ENCODE measurements at places on chromosomes 1 and 21.

GRCh38 chr1:46436844-46437243, 42.7 kb downstream of the FAAH start:
- no peak for DNase-seq

- peak; percentile 97 for DNase-seq
Measured at GRCh38 chr1:114803001-114803400, 22.5 kb upstream of the SIKE1 start.

GRCh38 chr1:204647114-204647804, 38.3 kb downstream of the LRRN2 start:
- DNase-seq, result peak; percentile 74

GRCh38 chr1:41662765-41663437, 178.4 kb upstream of the EDN2 start:
- DNase-seq, result peak; percentile 15

DNA sequence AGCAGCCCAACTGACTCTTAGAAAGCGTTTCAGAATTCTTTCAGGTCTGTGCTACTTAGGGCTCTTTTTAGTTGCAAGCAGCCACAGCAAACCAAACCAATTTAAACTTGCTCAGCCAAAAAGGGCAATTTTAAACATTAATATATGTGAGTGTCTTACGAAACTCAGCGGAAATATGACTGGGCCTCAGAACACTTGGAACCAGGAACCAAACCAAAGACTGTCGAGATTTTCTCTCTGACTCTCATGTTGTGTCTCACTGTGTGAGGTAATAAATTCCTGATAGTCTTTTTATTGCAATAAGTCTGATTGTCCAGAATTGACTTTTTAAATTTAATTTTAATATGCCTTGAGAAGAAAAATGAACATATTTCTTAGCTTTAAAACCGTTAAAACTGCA, 122.3 kb downstream of the SYF2 start:
- DNase-seq, result no peak

DNA sequence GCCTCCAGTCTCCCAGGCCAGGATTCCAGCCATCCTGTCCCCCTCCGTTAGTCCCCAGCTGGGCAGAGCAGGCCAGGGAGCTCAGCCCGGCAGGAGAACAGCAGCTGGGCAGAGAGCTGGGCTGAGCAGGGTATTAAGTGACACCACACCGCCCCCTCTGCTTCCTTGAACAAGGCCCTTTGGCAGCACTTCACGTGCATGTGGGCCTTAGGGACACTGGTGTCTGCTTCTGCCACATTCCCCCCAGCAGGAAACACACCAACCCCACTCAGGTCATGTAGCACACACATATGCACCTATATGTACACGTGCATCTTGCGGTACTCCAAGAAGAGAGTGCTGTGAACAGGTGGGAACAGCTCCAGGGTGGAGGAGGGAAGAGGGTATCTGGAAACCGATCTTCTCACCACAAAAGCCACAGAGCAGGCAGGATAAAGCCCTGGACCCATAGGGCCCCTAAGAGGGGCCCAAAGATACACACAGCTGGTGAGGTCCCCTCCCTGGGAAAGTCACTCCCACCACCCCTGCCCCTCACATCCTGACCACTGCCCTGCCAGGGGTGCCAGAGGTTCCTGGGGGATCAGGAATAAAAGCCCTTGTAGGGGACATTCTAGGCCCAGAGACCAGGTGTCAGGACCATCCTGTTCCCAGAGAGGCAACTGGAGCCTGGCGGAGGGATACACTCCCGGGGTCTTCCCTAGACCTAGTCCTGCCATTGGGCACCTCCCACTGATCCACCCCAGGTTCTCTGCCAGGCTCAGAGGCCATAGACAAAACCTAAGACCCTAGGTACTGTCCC, 4.5 kb downstream of the EPHA2 start:
- DNase-seq, result no peak

GRCh38 chr1:227805606-227806197, 9.8 kb upstream of the PRSS38 start:
- DNase-seq, result peak; percentile 44

DNA sequence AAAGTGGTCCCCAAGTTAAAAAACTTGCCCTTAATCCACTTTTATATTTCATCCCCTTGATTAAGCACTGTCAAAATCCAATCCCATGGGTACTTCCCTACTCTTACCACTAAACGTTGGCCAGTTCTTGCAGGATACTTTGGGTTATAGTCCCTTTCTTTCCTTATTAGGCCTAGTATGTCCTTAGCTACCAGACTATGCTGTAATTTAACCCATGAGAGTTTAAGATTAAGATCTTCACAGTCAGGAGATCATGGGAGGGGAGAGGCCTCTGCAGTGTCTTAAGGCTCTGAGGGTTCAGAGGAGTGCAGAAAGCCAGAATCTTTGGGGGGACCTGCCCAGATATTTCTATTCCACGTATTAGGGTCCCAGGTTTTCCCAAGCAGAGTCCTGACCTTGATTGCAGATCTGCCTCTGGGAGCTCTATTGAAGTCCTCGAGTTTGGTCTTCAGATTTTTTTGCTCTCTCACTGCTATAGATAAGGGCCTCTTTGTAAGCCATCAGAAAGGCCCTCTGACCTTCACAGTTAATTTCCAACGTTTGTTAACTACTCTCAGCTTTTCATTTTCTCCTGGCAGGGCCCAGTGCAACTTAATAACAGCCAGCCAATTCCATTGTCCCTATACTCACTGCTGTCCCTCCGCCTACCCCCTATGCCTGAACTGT, 9.0 kb upstream of the CGN start:
- DNase-seq, result no peak

DNA sequence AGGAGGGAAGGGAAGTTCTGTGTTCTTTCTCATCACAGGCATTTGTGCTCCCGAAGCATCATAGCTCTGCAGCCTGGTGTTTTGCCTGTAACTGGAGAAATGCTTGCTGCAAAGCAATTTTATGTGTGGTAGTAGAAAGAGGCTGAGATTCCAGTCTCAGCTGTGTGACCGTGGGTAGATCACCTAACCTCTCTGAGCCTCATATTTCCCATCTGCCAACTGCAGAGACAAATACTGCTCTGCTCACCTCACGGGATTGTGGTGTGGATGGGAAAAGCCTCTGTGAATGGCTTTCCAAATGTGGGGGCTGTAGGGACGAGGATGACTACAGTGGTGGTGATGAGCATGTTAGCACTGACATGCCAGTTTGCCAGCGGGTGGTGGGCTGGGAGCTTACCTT, 84.0 kb downstream of the MDM4 start:
- no peak for DNase-seq

- peak; percentile 78 for DNase-seq
Measured at GRCh38 chr1:61486783-61487536, 238.0 kb downstream of the TM2D1 start.

DNA sequence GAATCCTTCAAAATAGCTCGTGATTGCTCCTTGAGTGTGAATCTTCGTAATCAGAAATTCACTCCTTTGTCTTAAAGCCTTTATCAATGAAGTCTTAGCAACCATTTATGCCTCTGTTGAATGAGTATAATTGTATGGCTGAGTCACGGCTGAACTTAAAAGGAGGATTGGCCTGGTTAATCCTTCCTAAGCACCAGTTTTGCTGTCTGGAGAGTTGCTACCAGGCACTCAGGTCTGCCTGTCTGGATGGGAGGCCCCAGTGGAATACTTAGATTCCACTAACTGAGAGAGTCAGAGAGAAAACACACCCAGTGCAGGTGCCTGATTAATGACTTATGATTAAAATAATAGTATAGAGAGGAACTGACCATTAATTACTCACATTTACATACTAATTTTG, 7.6 kb upstream of the HHAT start:
- DNase-seq, result no peak

GRCh38 chr1:92307980-92308379, 9.1 kb downstream of the RPAP2 start:
- no peak for DNase-seq

- DNase-seq, result no peak
Measured at GRCh38 chr1:158248118-158248517, 6.1 kb upstream of the CD1A start.

DNA sequence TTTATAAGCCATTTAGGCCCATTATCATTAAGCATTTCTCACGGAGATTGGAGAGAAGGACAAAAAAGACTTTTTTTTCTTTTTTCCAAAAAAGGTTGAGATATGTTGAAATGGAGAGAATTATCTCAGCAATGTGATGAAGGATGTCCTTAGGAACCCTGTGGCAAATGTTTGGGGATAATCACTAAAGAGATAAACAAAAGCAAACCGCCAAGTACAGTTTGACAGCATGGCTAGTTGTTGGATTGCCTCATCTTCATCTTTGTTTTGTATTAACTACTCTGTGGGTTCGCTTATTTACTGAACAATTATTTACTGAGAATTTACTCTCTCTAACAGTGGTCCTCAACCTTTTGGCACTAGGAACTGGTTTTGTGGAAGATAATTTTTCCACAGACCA, 97.4 kb upstream of the HP1BP3 start:
- DNase-seq, result no peak

DNA sequence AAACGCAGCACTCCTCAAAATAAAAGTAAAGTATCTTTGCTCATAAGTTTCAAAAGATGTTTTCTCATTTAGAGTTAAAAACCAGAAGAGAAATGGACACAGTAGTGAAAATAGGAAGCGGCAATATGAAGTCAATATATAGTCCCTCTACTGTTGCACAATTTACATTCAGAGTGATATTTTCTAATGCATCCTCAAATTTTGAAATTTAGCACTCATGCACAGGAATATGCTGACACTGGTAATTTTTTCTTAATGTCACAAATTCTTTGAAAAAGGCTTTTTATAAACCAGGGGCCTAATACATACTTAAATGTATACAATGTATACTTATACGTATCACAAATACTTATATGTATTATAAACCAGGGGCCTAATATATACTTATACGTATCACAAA, 19.5 kb downstream of the ST7L start:
- DNase-seq, result no peak

Data from kidney glomerular epithelial cell (primary cell).